Heart right ventricle (tissue), 16 donors: ENCODE measurements at places on chromosomes 7 and 10.

- H3K27me3 ChIP-seq = no peaks in the 10 kb centered on the region
- peaks cover 33% of the 10 kb centered on the region for H3K4me1 ChIP-seq
- no peak overlapping the region for H3K4me3 ChIP-seq
Measured at GRCh38 chr7:112225006-112225405, 18.5 kb downstream of the ZNF277 start.

DNA sequence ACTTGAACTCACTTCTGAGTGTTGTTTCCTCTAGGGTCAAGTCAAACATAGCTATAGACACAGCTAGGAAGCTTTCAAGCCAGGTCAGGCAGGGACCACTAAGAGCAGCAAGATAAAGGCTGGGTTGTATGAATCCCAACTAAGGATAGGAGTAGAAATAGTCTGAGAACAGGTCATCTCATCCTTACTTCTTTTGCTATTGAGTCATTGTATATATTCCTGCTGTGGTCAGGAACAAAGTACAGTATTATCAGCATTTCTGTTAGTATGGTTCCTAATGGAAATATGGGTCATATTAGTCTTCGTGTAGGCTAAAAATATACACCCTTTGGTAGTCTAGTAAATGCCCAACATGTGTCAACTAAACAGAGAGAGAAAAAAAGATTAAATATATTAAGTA, 145.3 kb downstream of the BTAF1 start:
- H3K4me1 ChIP-seq = no peaks in the 10 kb centered on the region
- DNase-seq = no peak
- no peak overlapping the region for H3K4me3 ChIP-seq
- H3K27me3 ChIP-seq = no peaks in the 10 kb centered on the region

- H3K27ac ChIP-seq = no peak overlapping the region
- DNase-seq = no peak
- H3K27me3 ChIP-seq = no peaks in the 10 kb centered on the region
- H3K4me1 ChIP-seq = peaks cover 8% of the 10 kb centered on the region
- peaks cover 35% of the 10 kb centered on the region for H3K36me3 ChIP-seq
Measured at GRCh38 chr10:68403701-68404100, 3.4 kb downstream of the RUFY2 start.

DNA sequence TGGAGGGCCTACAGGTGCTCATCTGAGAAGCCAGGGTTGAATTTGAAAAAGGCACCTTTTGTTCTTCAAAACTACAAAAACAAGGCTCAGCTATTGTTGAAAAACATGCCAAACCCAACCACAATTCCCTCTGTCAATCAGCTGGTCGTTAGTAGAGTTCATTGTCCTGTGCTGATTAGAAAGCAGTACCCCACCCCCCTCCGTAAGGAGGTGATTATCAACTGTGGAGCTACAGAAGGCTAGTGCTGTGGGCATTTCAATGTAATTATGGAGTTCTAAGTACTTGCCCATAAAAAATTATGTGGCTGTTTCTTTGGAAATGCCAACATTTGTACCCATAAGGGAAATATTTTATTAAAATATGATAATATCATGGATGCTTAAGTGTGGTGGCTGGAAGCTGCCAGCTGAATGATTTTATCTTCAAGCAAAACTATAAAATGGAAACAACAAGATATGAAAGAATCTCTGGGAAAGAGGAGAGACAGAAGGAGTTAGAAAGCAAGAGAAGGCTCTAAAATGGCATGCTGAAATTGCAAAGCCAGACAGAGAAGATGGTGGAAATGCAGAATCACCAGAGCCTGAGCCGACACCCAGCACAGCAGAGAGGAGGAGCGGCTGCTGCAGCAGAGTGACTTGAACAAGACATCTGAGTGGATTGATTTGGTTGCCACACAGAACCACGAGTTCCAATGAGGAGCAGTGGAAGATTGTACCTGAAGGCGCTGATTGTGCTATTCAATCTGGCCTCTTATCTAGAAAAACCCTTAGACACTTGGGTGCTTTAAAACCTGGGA, 179.5 kb upstream of the LRGUK start:
- DNase-seq = no peak
- no peaks in the 10 kb centered on the region for H3K4me1 ChIP-seq
- H3K36me3 ChIP-seq = no peaks in the 10 kb centered on the region
- no peaks in the 10 kb centered on the region for H3K27me3 ChIP-seq

GRCh38 chr10:30466445-30466844, 32.5 kb downstream of the MAP3K8 start:
- H3K4me1 ChIP-seq = no peaks in the 10 kb centered on the region
- H3K4me3 ChIP-seq = no peak overlapping the region
- H3K27me3 ChIP-seq = no peaks in the 10 kb centered on the region
- H3K36me3 ChIP-seq = peaks cover 15% of the 10 kb centered on the region
- H3K27ac ChIP-seq = no peak overlapping the region
